ENCODE measurements at places on chromosomes 16 and 17.

GRCh38 chr16:89909777-89910716 is 8.6 kb upstream of the MC1R start:
- DNase-seq = peak; percentile 67

GRCh38 chr16:70779361-70779760 is 21.6 kb downstream of the VAC14 start:
- no peak for DNase-seq

GRCh38 chr17:73803964-73804435 is 159.8 kb upstream of the SDK2 start:
- no peak for DNase-seq

- DNase-seq = peak; percentile 48
Observed at GRCh38 chr17:50865060-50865867, 890 bp downstream of the TOB1 start.

DNA sequence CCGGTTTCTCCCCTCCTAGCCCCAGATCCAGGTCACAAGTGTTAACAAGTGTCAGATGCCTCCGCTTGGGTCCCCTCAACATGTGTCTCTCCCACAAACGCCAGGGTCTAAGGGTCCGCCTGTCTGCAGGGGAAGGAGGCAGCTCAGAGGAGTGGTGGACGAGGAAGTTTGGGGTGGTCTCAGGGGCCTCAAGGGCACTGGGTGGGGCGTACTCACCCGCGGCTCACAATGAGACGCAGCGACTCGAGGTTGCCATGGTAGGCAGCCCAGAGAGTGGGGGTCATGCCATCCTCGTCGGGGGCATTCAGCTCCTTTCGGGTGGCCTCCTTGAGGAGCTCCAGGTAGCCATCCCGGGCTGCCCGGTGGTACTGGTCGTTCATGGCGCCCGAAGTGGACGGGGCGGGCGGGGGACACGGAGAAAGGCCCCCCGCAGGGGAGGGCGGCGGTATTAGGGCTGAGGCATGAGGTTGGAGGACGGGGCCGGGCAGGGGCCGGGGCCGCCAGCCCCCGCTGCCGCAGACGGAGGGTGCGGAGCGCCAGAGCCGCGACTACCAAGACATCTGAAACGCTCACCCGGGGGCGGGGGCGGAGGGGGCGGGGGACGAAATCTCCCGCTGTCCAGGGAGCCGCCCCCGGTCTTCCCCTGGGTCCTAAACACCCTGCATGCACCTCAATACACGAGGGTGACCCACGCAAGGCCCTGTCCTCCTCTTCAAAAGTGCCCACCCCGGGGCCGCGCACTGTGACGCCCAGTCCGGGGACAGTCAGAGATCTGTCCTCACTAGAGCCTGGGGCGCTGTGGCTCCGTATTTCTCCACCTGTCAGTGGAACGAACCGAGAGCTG is at the start of gene USH1G:
Gene USH1G (minus strand): TSS at position 562 of the 844 bp plus-strand sequence. CDS start 182 bp downstream, at position 380.
- DNase-seq = no peak

DNA sequence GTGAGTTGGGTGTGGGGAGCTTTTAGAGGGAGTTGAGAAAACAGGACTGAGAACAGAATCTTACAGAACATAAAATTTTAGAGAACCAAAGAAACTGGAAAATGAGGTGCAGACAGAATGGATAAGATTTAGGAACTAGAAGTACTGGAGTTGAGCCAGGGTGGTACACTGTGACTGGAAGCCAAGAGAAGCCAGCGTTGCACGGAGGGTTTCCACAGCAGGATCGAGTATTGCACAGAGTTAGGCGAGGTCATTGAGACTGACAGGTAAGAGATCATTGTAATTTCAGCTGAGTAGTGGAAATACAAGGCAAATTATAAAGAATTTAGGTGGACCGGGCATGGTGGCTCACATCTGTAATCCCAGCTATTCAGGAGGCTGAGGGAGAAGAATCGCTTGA is 6.6 kb downstream of the GSDMA start:
- DNase-seq = no peak

- peak; percentile 44 for DNase-seq
Observed at GRCh38 chr17:32350666-32351418, 885 bp downstream of the ZNF207 start.

GRCh38 chr16:66069587-66069986 is 296.9 kb upstream of the CDH5 start:
- no peak for DNase-seq

GRCh38 chr16:89380681-89381080 is 109.7 kb downstream of the ANKRD11 start:
- no peak for DNase-seq

DNA sequence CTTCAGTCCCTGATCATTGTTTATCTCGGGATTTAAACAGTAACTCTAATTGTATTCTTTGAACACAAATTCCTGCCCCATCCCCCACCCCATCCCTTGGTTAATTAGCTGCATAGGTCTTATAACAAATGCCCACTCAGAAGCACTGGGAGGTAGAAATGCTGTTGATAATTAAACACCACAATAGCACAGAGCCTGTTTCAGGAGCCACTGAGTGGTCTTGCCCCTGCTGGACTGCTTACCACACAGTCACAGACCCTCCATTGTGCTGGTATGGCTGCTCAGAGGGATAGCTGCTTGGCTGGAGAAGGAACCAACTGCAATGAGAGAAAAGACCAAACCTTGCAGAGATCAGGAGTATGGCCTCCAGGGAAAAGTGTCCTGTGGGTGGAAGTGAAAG is 214.1 kb downstream of the ANKFN1 start:
- DNase-seq = no peak

DNA sequence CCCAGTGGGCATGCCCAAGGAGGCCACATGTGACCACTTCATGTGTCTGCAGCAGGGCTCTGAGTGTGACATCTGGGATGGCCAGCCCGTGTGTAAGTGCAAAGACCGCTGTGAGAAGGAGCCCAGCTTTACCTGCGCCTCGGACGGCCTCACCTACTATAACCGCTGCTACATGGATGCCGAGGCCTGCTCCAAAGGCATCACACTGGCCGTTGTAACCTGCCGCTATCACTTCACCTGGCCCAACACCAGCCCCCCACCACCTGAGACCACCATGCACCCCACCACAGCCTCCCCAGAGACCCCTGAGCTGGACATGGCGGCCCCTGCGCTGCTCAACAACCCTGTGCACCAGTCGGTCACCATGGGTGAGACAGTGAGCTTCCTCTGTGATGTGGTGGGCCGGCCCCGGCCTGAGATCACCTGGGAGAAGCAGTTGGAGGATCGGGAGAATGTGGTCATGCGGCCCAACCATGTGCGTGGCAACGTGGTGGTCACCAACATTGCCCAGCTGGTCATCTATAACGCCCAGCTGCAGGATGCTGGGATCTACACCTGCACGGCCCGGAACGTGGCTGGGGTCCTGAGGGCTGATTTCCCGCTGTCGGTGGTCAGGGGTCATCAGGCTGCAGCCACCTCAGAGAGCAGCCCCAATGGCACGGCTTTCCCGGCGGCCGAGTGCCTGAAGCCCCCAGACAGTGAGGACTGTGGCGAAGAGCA is 4.4 kb downstream of the WFIKKN2 start:
- DNase-seq = no peak

GRCh38 chr17:58694826-58695225 is 2.4 kb downstream of the RAD51C start:
- no peak for DNase-seq

DNA sequence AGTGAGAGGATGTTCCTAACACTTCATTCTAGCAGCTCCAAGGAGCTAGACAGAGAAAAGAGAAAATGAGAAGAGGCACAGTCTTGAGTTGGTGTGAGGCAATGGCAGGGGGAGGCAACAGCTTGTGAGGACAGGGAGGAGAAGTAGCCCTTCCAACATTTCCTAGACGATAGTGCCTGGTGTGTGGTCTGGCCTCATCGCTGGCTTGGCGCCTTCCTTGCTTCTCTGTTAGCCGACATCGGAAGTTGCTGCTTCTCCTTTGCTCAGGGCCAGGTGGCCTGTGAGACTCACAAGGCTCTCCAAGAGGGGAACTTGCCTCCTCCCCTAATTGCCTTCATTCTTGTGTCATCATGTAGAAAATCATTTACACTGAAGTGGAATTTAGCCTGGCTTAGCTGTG is 208.7 kb downstream of the MAP2K4 start:
- DNase-seq = no peak

- peak; percentile 12 for DNase-seq
Observed at GRCh38 chr17:80826955-80827645, 164.5 kb upstream of the CHMP6 start.

GRCh38 chr16:51621610-51622009 is 470.5 kb upstream of the SALL1 start:
- DNase-seq = no peak

DNA sequence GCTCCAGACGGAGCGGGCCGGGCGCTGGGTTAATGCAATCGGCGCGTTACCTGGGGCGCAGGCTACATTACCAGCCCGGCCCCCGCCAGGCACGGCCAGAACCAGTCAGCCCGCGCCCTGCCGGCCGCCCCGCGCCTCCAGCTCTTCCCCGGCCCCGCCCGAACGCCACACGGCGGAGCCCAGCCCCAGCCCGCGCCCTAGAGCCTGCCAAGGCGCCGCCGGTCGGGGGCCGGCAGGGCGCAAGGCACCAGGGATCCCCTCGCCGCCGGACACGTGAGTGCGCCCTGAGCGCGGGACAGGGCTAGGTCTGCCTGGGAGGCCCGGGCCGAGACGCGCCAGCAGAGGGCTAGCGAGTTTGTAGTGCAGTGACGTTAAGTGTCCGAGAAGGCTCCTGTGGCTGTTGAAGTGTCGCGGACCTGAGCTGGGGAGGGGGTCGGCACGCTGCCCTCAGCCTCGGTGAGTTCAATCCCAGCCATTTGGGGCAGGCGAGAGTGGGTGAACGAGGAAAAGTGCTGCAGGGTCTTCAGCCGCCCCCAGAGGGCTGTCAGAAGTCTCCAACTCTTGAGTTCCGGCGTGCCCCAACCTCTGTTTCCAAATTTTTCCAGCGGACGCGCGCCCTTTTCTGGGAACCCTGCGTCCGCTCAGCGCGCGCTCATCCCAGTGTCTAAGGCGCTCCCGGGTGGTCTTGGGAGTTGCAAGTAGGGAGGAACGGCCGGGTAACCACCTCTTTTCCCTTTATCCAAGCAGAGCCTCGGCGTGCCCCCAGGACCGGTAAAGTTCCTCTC is at the start of gene SLC6A2:
Gene SLC6A2 (plus strand): TSS at position 92 of the 785 bp plus-strand sequence. CDS start 707 bp downstream, outside the sequence.
- DNase-seq = no peak

DNA sequence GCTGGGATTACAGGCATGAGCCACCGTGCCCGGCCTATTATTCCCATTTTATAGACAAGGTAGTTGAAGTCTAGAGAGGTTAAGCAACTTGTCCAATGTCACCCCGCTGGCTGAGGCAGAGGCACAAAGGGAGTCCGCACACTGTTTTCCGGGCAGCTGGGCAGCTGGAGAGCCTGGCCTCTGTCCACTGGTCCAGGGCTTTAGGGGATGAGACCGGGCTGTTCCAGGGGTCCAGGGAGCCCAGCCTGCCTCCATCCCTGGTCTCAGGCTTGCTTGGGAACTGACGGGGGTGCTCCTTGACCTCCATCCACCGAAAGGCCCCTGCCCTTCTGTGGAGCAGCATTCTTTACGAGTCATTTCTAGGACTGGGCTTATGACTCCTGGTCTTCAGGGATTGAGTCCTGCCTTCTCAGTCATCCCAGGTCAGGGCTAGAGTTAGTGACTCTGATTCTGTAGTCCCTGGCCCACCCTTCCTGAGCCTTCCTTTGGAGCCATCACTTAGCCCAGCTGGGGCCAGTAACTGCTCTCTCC is 37.5 kb downstream of the SOCS3 start:
- DNase-seq = no peak

GRCh38 chr17:57609878-57610270 is 135.2 kb downstream of the CCDC182 start:
- no peak for DNase-seq

GRCh38 chr17:47840001-47840741 is 902 bp downstream of the SCRN2 start:
- no peak for DNase-seq

DNA sequence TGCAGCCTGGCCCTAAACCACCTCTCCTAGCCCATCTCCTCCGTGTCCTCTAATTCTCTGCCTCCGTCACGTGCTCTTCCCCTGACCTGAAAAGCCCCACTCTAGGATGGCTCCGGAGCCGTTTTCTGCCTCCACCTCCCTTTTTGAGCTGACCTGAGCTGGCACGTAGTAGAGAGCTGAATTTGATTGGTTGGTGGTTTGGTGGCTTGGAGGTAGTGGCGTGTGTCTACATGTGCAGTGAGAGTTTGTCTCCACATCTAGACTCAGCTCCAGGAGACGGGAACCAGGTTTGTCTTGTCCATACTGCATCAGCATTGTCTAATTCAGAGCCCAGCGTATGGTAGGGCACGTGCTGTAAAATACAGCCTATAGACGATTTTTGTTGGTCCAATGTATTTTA is 3.0 kb downstream of the SBK1 start:
- no peak for DNase-seq

DNA sequence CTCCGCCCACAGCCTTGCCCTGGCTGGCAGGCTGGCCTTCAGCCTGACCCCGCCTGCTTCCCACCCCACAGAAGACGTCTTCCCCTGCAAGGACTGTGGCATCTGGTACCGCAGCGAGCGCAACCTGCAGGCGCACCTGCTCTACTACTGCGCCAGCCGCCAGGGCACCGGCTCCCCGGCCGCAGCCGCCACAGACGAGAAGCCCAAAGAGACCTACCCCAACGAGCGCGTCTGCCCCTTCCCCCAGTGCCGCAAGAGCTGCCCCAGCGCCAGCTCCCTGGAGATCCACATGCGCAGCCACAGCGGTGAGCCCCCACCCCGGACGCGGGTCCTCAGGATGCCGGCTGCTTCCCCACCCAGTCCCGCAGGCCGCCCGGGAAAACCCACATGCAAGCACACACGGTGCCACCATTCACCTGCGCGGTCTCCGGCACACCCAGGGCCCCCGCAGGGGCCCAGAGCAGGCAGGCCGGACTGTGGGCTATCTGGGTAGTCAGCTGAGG is 38.2 kb upstream of the ZC3H18 start:
- DNase-seq = no peak

- peak; percentile 14 for DNase-seq
Observed at GRCh38 chr17:45895304-45895968, 1.1 kb downstream of the MAPT start.

DNA sequence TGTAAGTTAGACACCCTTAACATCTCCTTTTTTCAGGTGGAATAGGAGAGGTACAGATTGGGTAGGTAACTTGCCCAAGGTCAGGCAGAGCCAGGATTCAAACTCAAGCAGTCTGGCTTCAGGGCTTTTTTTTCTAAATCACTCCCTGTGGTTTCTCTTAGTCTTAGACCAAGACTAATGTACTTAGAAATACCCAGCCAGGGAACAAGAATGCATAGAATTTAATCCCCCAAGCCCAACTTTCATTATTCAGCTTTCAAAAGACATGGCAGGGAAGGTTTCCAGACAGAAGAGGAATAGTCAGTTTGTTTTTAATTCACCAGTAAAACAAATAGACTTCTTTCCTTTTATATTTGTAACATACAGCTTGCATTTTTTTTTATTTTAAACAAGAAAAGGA is 305.2 kb upstream of the RBFOX1 start:
- DNase-seq = no peak

GRCh38 chr17:73609758-73610157 is 34.5 kb downstream of the SDK2 start:
- DNase-seq = no peak

DNA sequence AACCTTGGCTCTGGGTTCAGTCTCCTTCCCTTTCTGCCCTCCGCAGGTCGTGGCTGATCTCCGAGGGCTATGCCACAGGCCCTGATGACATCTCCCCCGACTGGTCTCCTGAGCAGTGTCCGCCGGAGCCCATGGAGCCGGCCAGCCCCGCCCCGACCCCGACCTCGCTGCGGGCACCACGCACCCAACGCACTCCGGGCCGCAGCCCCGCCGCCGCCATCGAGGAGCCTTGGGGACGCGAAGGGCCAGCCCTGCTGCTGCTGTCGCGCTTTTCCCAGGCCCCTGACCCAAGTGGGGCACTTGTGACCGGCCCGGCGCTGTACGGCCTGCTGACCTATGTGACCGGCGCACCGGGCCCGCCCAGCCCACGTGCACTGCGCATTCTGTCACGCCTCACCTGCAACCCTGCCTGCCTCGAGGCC is 5.1 kb downstream of the ARMC5 start:
- no peak for DNase-seq

- no peak for DNase-seq
Observed at GRCh38 chr16:19913340-19913645, 28.6 kb upstream of the GPRC5B start.
